Activated CD4-positive, alpha-beta memory T cell treated with anti-CD3 and anti-CD28 coated beads for 36 hours (primary cell): ENCODE measurements at places on chromosomes 2 and 18. TPM values are rescaled to one million over a fixed set of nuclear protein-coding genes. Genes with fewer than 3 reads are reported as not detected.

Gene SLC5A7
- not detected for total RNA-seq

Gene SERPINB4
- not detected for total RNA-seq

Gene KLHL41
- total RNA-seq: not detected

GRCh38 chr2:162623888-162624287, 214.7 kb downstream of the KCNH7 start:
- no peak for DNase-seq
- H3K4me1 ChIP-seq: no peaks in the 10 kb centered on the region
- H3K27ac ChIP-seq: no peak overlapping the region
- H3K4me3 ChIP-seq: no peak overlapping the region
- no peaks in the 10 kb centered on the region for H3K27me3 ChIP-seq
- no peaks in the 10 kb centered on the region for H3K36me3 ChIP-seq

DNA sequence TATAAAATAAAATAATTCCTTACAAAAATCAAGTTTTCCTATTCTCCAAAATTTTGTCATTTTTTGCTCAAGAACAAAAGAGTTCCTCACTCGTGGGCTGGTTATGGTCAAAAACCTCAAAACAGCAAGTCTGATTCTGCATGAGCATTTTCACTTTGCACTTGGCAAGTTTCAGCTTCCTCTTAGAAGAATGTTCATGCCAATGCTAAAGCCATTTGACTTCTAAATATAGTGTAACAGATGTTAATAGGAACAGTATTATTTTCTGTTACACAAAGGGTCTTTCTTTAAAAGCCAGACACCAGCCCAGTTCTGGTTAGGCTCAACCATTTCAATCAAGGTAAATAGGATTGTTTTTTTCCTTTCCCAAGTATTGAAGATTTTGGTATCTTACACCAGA, 261.3 kb upstream of the CCDC68 start:
- H3K27ac ChIP-seq: no peak overlapping the region
- no peak for DNase-seq
- H3K36me3 ChIP-seq: no peaks in the 10 kb centered on the region
- no peak overlapping the region for H3K4me3 ChIP-seq
- H3K4me1 ChIP-seq: no peaks in the 10 kb centered on the region
- H3K27me3 ChIP-seq: no peaks in the 10 kb centered on the region

DNA sequence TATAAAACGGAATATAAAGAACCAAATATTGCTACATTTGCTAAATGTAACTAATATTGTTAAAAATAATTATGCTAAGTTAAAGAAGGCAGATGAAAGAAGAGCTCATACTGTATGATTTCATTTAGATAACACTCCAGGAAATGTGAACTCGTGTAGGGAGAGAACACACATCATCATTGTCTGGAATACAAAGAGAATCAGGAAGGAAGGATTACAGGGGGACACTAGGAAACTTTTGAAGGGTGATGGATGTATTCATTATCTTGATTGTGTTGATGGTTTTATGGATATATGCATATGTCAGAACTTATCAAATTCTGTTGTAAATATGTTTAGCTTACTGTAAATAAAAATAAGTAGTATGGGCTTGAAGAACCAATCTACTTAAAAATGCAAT, 104.1 kb upstream of the TRIB2 start:
- H3K27me3 ChIP-seq: no peaks in the 10 kb centered on the region
- no peak overlapping the region for H3K27ac ChIP-seq
- DNase-seq: no peak
- peaks cover 10% of the 10 kb centered on the region for H3K4me1 ChIP-seq
- H3K36me3 ChIP-seq: no peaks in the 10 kb centered on the region
- no peak overlapping the region for H3K4me3 ChIP-seq
